ENCODE measurements at places on chromosomes 11 and 22.

DNA sequence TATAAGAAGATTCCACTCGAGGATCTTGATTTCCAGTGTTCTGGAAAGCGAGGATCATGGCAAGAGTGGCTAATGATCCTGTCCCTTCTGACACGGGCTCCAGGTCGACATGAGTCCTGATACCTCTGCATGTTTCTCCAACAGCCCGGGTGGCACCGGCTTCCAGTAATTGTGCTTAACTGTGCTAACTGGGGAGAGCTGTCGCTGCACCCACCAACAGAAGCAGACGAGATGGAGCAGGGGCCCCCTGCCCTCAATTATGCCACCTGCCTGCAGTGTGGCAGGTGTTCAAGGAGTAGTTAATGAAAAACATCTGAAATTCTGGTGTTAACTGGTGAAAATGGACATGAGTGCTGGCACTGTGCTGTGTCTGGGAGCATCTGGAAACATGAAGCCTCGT, 6.2 kb downstream of the MRPL21 start:
- DNase-seq, result no peak

- no peak for DNase-seq
Measured at GRCh38 chr11:105553025-105553424, 56.8 kb upstream of the GRIA4 start.

DNA sequence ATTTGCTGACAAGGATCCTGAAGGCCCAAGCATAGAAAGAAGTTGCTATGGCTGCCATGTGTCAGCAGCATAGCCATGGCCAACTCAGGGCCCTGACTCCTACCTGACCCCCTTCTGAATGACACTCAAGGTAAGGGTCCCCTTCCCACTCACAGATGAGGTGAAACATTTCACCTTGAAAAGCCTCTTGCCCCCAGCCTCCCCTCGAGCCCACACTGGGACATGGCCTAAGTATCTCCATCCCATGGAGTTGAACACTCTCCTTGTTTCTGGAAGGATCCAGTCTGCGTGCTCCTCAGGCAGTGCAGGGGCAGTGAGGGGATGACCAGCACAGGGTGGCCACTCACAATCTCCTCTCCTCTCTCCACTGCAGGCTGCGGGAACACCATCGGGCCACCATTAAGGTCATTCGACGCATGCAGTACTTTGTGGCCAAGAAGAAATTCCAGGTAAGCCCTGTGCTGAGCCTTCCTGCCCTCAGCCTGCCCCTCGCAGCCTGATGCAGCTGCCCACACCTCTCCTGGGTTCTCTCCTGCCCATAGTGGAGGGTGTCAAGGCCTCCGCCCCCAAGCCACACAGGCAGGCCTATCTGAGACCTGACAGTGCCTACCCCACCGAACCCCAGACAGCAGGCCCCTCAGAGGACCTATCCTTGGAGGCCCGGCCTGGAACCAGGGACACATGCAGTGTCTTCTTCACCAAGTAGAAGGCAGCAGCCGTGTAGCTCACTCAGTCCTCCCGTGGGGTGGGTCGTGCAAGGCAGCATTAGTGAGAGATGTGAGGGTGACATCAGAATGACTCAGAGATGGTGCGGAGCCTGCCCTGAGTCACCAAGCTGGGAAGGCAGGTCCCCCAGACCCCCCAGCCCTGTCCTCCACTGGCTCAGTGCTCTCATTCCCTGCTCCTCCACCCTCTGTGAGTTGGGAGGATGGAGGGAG, 68.9 kb upstream of the KCNQ1OT1 start:
- DNase-seq, result no peak

DNA sequence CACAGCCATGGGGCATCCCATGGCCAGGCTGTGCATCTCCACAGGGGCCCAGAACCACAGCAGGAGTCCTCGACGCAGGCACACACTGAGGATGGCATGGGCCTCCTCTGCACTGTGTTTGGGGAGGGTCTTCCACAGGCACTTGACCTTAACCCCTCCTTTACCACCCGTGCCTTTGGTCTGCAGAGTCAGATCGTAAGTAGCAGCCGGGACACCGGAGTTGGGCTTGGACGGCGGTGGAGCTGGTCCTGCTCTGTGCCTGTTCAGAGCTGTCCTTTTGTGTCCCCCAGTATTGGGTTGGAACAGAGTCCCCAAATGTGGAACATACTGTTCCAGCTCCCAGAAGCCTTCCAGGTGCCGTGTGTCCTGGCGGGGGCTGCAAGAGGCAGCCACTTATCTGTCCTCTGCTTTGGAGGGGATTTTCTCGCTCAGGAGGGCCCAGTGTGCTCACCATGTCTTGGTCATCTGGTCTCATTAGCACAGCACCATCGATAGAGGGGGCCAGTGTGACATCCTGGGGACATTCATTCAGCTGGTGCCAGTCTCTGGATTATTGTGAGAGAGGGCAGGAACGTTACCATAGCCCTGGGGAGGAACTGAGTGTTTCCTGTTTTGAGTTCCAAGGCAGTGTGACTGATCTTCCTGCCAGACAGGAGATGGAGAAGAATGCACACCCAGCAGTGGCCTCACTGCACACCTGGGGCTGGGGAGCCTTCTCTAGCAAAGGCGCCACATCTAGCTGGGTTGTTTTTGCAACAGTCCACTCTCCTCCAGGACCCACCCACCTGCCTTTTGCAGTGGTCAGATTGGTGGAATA, 12.4 kb downstream of the CRELD2 start:
- DNase-seq, result no peak

- no peak for DNase-seq
Measured at GRCh38 chr11:73784080-73784634, 3.5 kb upstream of the MRPL48 start.

All from stimulated activated CD4-positive, alpha-beta T cell treated with anti-CD3 and anti-CD28 coated beads, Interleukin-1b, Interleukin-23, amount 100 ng/mL, for 1 hour (primary cell).